Central memory CD4-positive, alpha-beta T cell (primary cell): ENCODE measurements at places on chromosomes 5 and 9.

- DNase-seq = no peak
Observed at GRCh38 chr5:119290161-119290569, 65.7 kb upstream of the TNFAIP8 start.

DNA sequence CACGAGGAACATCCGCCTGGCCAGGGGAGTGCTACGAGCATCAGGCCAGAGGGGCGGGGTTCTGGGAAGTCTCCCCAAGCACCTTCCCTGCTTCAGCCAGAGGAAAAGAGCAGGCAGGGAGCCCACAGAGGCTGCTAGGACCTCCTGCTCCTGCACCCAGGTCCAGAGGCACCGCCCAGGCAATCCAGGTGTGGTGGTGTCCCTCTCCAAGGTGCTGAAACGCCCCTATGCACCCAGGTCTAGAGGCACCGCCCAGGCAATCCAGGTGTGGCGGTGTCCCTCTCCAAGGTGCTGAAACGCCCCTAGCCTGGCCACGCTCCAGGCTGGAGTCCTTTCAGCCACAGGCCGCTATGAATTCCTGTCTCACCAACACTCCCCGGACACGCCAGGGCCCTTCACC, 10.7 kb upstream of the UBAC1 start:
- peak; percentile 46 for DNase-seq

DNA sequence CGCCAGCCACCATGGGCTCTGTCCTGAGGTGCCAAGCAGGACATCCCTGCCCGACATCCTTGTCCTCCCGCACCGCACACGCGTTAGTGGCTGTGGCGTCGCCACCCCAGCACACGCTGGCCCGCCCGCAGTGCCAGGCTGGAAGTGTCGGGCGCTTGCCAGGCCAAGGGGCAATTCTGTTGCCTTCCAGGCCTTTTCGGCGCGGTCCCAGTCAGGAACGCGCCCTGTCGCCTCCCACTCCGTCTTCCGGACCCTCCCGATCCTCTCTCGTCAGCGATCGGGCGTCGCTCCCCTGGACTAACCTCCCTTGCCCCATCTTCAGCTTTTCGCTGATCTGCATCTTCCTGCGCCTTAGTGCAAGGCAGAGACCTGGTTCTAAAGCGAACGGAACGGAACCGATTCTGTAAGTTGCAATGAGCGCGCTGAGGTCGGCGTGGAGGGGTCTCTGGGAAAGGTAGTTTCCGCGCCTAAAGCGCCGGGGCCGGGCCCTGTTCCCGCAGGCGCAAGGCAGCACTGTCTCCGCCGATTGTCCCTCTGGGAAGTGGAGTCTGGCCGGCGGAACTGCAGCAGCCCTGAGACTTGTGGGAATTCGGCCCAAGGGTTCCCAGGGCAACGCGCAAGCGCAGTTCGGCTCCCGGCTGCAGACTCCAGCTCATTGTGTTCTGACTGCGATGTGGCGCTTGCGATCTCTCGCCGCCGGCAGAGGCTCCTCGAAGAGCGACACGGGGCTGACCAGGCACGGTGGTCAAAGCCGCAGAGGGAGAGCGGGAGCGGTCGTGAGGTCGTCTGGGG, at the start of gene ZNF454:
ZNF454 (plus strand) TSS at position 630 of the 792 bp plus-strand sequence. CDS start 1,594 bp downstream, outside the sequence.
- DNase-seq = no peak

DNA sequence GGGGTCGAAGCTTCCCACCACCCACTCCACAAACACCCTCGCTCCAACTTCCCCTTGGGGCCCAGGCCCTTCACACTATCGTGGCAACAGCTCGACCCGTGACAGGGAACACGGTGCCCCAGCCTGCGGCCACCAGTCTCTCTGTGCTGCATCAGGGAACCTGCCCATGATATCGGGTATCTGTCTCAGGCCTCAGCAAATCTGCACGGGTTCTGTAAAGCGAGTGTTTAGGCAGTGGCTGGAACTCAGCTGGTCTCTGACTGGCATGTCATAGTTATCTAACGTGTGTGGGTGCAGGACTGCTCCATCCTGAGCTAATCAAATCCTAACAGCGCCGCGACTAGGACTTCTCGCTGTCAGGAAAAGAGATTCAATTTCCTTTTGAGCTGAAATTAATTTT, 42.9 kb downstream of the DBH start:
- DNase-seq = no peak

GRCh38 chr9:136881691-136882108, 4.6 kb upstream of the TRAF2 start:
- peak; percentile 21 for DNase-seq

- DNase-seq = no peak
Observed at GRCh38 chr5:150503977-150504620, 3.8 kb upstream of the NDST1 start.

DNA sequence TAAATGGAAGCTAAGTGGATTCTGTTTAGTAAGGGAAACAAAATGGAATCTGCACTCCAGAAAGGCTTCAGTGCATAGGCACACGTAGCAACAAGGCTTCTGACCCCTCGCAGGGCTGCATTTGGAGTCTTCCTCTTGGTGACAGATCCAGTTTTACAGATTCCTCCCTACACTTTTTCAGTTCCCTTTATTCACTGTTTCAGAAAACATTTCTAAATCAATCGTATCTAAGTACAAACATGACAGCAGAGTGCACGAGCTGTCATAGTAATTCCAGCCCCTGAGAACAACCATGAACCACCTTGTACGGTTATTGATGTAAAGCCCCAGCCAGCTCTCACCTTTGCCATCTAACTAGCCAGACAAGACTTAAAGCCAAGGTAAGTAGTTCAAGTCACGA, 491.6 kb downstream of the SEMA5A start:
- DNase-seq = no peak

GRCh38 chr5:169831331-169831730, 149.0 kb downstream of the INSYN2B start:
- DNase-seq = no peak

DNA sequence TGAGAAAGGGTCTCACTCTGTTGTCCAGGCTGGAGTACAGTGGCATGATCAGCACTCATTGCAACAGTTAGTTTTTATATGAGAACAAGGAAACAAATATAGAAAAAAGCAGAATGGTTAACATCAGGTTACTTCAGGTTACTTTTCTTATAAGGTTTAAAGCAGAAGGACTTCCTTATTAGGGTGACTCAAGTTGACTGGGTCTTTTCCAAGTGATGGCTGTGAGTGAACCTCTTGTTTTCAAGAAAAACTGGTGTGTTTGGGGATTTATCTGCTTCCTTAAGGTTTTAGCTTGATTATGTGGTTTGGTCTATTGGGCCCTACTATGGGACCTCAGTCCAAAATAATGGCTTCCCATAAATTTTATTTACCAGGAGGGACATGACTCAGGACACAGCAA, 99.2 kb downstream of the ARRDC3 start:
- DNase-seq = no peak

GRCh38 chr5:27318701-27319100, 280.3 kb upstream of the CDH9 start:
- DNase-seq = no peak

DNA sequence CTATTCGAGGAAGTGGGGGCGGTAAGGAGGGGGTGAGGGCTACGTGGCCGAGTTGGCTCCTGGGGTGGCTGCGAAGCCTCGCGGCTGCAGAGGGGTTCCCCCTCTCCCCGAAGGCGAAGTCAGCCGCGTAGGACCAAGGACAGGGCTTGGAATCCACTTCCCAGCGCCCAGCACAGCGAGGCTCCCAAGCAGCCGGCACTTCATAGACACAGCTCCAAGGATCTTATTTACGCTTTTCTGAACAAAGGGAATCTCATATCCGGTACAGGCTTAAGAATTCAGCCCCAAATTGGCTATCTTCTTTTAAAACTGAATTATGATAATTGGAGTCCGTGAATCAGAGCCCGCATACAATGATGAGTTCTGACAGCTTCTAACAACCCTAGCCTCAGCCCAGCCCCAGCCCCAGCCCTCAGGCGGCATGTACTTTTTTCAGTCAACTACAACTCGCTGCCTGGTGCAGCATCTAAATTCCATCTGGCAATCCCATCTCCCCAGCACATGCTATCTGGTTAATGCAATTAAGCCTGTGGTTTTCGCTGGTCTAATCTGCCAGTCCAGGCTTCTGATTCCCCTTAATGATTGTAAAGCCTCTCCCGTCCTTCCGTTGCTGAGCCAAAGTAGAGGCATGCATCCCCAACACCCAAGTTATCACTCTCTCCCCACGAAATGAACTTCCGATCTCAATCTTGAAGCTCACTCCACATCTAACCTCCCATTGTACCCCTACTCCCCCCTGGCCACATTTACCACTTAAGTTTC, 1.0 kb downstream of the ELAVL2 start:
- DNase-seq = no peak

GRCh38 chr9:27610622-27611021, 37.3 kb upstream of the C9orf72 start:
- no peak for DNase-seq

DNA sequence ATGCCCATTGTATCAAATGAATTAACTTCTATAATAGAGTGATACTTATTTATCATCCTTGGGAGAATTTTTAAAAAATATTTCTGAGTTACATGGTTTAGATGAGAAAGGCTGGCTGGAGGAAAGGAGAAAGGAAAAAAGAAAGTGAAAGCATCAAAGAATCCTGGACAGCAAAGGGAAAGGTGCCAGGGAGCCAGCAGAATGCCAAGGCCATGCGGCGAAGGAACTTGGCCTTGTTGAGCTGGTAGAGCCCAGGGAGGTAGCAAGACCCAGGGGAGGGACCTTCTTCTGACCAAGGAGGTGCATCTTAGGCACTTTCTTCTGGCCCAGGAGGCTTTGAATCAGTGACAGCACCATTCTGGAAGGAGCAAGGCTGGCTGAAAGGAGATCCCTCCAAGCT, 240.5 kb downstream of the ENC1 start:
- no peak for DNase-seq

GRCh38 chr9:117864385-117865057, 160.3 kb downstream of the TLR4 start:
- DNase-seq = no peak

GRCh38 chr5:133116601-133117000, 64.8 kb downstream of the HSPA4 start:
- DNase-seq = no peak

GRCh38 chr5:37774912-37775483, 64.8 kb downstream of the GDNF start:
- no peak for DNase-seq

GRCh38 chr9:749716-750115, 91.8 kb upstream of the DMRT1 start:
- peak; percentile 8 for DNase-seq

- no peak for DNase-seq
Observed at GRCh38 chr5:131019601-131020315, 145.3 kb downstream of the HINT1 start.

DNA sequence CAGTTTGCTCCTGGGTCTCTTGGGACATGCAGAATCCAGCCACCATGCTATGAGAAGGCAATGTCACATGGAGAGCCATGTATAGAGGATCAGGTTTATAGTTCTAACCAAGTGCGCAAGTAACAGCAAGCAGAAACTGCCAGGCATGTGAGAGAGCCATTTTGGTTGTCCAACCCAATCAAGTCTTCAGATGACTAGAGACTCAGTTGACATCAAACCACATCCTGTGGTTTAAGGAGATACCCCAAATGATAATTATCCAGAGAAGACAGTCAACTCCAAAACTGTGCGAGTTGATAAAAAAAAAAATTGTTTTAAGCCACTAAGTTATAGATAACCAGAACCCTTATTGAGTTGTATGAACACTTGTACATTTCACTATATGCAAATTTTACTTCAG, 40.2 kb downstream of the TMEM232 start:
- DNase-seq = no peak

GRCh38 chr5:54173251-54173650, 137.1 kb downstream of the ARL15 start:
- no peak for DNase-seq

DNA sequence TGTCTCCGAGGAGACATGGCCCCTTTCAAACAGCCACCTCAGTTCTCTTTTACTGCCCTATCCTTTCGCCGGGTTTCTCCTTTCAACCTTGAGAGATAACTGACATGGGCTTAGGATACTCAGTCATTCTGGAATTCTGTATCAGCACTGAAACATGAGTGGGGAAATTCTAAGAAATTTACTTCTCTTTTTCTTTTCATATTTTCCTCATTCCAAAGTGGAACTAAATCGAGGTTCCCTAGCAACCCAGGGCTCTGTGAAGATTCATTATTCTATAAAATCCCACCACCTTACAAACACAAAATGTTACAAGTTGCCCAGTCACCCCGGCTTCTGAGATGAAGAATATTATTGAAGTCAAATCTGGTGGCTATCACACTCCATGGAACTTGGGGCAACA, 319.2 kb downstream of the ENC1 start:
- DNase-seq = no peak

DNA sequence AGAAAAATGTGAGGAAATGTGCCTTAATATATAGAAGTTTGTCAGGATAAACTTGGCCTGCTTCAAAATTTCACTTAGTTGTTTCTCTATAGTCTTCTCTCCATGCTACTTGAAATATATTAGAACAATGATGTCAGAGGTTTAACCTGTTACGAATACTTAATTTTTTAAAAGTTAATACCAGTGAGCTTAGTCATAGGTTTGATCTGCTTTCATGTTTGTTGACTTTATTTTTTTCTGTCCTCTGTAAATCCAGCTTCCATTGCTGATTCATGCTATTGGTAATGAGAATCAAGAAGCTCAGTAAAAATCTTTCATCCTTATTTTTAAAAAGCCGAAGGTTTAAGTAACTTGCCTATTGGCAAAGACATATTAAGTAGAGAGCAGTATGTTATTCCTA, 27.9 kb downstream of the BDP1 start:
- DNase-seq = no peak

DNA sequence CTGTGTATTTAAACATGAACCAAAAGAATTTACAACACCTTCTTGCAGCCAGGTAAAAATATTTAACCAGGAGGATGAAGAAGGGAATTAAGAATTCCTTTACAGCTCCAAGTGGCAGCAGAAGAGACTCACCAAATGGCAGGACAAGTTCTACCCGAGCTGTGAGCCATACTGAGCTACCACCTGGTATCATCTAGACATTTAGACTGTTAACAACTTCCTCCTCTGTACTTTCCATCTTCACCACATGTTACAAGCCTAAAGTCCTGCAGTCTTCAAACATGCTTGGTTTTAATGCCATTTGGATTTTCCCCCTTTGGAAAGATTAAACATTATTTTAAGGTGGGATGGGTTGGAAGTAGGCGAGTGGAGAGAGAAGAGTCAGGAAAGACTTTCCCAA, 190.2 kb downstream of the TRPM6 start:
- DNase-seq = no peak

DNA sequence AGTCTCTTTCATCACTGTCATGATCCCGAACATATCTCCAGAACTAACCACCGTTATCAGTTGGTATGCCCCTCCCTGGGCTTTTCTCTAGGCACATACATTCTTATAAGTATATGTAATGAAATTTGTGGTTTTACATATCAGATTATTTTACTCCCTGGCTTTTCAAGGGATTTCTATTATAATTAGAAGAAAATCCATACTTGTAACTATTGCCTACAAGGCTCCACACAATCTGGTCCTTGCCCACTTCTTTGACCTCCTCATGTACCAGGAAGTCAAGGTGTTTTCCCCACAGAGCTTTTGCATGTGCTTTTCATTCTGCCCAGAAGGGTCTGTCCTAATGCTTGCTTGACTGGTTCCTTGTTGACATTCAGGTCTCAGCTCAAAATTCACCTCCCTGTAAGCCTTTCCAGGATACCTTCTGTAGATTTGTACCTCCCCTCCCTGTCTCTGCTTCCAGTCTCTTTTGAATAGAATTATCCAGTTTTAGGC, 33.6 kb upstream of the HSD17B4 start:
- DNase-seq = no peak

GRCh38 chr9:108755979-108756378, 99.8 kb downstream of the ACTL7B start:
- DNase-seq = no peak
